Thyroid gland (tissue), 4 donors: ENCODE measurements at places on chromosomes 5 and 9.

DNA sequence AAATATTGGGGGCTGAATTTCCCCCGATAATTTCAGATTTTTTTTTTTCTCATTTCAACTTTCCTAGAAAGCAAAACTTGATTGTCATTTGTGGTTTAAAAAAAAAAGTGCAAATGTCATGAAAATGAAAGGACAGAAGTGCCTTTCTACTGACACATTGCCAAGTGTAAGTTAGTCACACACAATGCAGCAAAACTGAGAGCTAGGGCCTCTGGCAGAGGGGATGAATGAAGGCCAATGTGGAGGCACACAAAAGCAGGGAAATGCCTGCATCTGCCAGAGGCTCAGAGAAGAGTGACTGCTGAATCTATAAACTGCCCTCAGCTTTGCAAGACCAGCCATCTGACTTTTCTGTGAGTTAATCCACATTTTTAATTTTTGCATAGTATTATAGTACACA lies 6.8 kb upstream of the IFNA5 start:
- DNase-seq, result no peak

DNA sequence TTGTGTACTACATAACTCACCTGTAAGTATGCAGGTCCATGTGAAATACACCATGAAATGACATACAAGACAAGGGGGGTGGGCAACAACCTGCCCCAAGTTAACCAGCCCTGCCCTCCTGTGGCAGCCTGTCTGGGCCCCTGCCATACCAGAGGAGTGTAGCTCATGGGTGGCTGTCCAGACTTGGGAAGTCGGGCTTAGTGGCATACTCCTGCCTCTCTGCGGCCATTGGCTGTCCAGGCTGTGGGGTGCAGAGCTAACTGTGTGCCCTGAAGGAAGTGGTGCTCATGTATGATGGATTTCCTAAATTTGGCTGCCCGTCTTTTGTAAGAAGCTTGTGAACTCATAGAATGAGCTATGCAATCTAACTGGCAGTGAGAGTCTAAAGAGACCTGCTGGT lies 47.0 kb downstream of the GPR107 start:
- no peak for DNase-seq

- DNase-seq, result no peak
Measured at GRCh38 chr5:142239394-142240159, 85.2 kb downstream of the SPRY4 start.

DNA sequence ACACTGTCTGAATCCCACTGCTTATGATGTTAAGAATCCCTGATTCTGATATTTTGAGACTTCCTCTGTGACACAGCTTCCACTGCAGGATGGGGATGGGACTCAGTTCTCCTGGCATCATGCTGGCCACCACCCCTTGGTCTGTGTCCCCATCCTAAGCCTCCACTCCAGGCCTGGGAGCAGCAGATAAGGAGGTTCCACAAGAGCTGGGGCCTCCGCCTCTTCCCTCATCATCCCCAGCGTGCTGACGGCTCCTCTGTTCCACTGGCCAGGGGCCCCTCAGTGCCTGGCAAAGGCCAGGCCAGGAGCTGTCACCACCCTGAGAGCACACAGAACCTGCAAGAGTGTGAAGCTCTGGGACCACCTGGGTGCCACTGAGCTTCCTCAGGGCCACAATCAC lies 40.6 kb downstream of the CAMK2A start:
- no peak for DNase-seq

DNA sequence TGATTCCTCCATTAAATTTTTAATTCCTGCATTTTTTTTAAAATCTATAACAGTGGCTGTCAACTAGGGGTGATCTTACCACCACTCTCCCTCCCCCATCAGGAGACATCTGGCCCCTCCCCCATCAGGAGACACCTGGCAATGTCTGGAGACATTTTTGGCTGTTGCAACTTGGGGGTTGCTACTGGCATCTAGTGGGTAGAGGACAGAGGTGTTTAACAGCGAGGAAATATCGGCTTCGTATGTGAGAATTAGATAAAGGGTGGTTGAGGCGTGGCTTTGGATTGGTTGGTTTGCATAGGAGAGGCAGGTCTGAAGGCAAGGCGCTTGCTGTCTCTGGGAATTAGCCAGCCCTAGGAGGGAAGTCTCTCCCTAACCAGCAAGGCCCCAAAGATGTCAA lies 10.5 kb downstream of the CDHR2 start:
- DNase-seq, result no peak

DNA sequence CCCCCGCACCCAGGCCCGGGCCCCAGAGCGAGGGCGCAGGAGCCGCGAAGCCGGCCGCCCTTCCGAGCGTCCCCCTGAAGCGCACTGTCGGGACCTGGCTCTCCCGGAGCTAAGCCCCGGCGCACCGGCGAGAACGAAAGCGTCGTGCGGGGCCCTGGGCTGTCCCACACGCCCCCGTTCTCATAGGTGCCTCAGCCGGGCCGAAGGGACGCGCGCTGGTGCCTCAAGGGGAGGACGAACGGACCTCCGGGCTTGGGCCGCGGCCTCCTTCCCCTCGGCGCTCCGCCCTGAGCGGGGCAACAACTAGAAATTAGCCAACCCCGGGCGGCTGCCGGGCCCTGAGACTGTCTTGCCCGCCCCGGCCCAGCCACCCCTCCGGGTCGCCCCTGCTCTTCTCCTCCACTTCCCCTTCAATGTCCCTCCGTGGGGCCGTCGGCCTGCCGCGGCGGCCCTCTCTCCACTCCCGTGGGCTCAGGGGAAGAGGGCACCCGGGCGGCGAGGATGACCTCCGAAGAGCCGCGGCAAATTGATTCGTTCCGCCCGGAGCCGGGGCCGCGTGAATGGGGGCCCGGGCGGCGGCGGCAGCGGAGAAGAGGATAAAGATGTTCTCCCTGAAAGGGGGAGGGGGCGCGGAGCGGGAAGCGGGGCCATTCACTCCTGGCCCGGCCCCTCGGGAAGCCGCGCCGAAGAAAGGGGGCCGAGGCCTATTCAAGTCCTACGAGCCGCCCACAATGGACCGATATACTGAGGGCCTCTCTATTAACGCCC lies 3.5 kb upstream of the PRDM12 start:
- no peak for DNase-seq

DNA sequence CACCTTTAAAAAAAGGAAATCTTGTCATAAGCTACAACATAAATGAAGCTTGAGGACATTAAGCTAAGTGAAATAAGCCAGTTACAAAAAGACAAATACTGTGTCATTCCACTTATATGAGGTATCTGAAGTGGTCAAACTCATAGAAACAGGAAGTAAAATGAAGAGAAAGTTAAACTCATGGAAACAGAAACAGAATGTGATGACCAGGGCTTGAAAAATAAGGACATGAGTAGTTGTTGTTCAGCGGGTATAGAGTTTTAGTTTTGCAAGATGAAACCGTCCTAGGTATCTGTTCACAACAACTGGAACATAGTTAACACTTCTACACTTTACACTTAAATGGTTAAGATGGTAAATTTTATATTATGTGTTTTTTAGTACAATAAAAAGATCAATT lies 47.8 kb upstream of the SLC1A3 start:
- DNase-seq, result no peak

- DNase-seq, result peak; percentile 72
Measured at GRCh38 chr9:69996967-69997366, 46.7 kb upstream of the MAMDC2 start.

DNA sequence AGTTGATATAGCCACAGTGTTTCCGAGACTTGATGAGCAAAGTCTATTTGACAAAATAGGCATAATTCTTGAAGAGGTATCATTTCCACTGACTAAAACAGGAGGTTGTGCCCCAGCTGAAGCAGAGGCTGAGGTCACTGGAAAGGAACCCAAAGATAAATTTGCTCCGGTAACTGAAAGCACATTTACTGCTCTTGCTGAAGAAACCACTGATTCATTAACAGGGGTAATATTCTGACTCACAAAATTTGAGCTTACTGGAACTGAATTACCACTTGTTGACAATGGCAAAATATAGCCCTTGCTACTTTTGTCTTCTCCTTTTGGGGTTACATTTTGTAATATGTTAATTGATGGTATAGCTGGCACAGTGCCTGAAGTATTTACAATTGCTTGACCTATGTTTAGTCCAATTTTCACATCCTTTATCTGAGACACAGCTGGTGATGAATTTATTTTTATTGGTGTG lies 30.2 kb downstream of the MLANA start:
- DNase-seq, result no peak

GRCh38 chr9:137150617-137151457 lies 11.9 kb downstream of the GRIN1 start:
- DNase-seq, result no peak

GRCh38 chr9:6640268-6641051 lies 5.1 kb downstream of the GLDC start:
- peak; percentile 65 for DNase-seq

- no peak for DNase-seq
Measured at GRCh38 chr5:59430066-59430685, 463.4 kb downstream of the PDE4D start.

DNA sequence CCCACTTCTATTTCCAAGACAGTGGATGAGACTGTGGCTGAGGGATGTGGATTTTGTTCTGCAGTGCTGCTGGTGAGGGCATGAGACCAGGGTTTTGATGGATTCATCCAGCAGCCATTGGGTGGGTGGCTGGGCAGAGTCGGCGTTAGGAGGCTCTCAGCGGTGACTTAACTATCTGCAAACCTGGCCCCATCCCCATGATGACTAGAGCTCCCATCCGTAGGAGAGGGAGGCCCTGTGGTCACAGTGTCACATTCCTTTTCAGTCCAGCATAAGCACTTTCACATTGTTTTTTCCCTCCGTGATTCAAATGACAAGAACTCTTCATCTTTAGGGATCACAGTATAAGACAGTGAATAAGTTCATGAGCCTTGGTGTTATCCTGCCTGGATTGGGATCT lies 60.4 kb upstream of the SPRY4 start:
- no peak for DNase-seq

GRCh38 chr9:29796291-29796952 lies 2223.1 kb upstream of the C9orf72 start:
- no peak for DNase-seq

DNA sequence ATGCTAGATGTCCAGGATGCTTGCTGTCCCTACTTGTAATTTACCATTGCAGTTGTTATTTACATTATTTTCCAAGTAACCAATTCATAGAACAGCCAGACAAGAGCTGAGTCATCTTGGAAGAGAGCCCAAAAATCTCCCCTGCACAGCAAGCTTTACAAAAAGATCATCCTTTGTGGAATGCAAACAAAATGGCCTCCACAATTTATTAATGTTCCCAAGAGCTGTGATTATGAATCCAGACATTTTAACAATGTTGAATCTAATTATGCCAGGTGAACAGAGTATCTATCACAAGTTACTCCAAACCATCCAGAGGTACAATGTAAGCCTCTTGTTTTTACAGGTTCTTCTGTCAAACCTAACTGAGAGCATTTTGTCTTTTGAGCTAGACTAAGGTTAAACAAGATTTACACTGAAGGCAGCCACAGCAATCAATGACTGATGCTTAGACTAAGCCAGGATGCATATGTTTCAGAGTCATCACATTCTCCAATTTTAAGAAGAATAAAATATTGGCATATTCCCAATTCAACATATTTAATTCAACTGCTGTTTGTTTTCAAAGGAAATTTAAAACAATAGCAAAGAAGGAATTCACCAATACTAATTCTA lies 95.3 kb upstream of the SLC12A2 start:
- DNase-seq, result no peak

DNA sequence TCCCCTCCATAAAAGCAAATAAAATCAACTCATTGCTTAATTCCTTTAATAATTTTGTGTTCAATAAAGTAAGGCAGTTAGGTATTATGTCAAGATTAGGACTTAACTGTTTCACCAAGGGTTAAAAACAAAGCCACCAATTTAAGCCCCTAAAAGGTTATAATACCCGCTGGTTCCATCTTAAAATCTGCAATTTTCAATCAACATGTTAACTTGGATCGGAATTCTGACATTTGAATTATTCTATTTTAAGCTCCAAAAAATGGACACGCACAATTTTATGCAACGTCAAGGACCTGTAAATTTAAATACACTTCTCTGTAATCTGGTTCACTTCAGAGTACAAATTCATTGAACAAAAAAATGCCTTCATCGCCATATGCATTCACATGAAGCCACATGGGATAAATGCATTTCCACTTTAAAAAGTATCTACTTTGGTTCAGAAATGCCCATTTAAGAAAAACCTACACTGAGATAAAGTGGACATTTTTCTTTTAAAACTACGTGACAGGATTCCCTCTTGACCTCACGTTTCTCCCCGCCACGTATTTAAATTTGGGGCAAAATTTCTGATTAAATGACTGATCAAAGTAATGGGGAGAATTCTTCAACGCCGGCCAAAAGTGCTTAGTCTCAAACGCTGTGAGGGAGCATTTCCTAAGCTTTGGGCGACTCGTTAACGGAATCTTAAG lies 721 bp downstream of the GIN1 start:
- DNase-seq, result no peak
